ENCODE measurements at places on chromosomes 3 and 15.

DNA sequence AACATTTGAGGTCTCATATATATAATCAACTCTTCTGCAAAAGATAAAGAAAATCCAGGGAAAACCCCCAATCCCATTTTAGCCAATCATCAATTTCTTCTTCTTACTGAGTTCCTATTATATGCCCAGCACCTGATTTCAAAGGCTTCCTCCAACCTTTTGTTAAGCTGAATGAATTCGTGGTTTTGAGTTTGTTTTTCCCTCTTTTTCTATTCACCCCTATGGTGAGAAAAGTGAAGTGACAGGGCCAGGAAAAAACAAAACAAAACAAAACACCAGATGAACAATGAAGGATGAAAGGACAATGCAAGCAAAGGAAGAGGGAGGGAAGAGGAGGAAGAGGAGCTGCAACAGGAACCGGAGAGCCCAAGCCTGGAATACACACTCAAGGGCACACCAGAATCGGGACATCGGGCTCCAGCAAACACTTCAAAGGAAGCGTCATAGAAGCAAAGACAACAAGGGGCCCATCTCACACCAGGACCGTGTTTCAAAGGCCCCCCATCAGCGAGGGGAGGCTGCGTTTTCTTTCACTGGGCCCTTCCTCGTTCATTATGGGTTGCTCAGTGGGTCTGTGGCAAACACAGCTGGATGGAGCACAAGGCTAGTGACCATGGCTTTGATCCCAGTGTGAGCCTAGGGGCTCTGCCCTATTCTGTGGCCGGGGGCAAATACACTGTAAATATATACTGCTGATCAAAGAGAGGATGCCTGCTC is 50.2 kb downstream of the VGLL4 start:
- no peak for DNase-seq

GRCh38 chr3:88744896-88745295 is 362.5 kb upstream of the EPHA3 start:
- no peak for DNase-seq

DNA sequence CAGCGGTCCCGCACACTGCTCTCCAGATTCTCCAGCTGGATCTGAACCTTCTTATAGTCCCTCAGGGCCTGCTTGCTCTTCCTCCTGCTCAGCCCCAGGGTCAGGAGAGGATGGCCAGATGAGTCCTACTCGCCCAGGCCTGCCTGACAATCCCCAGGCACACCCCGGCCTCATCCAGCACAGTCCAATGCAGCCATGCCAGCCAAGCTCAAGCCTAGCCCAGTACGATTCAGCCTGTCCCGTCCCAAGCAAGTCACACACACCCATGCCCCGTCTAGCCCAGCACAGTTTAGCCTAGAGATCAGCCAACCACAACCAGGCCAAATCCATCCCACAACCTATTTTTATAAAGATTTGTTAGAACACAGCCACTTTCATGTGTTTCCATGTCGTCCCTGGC is 16.8 kb downstream of the PLXNB1 start:
- DNase-seq = no peak

- no peak for DNase-seq
Measured at GRCh38 chr3:79211586-79212359, 556.0 kb downstream of the ROBO1 start.

DNA sequence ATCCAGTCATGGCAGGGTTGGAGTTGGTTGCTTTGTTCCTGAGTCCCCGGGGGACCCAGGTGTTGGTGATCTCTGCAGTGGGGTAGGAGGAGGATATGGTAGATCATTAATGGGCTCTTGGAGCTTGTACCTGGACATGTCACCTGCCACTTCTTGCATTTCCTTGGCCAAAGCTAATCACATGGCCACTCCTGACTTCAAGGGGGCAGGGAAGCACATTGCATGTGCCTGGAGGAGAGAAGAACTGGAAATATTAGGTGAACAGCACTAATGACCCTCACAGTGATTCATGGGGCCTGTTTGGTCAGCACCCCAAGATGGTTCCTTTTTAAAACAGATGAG is 87.1 kb upstream of the MYZAP start:
- DNase-seq = no peak

DNA sequence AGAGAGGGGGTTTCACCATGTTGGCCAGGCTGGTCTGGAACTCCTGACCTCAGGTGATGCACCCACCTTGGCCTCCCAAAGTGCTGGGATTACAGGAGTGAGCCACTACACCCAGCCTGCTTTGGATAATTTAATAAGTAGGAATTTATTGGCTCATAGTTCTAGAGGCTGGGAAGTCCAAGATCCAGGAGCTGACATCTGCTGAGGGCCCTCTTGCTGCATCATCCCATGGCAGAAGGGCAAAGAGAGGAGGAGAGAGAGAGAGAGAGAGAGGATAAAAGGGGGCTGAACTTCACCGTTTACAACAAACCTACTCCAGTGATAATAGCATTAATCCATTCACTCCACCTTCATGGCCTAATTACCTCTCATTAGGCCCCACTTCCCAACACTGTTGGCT is 62.0 kb upstream of the HES1 start:
- no peak for DNase-seq

GRCh38 chr15:59814409-59814808 is 125.3 kb upstream of the BNIP2 start:
- DNase-seq = no peak

- no peak for DNase-seq
Measured at GRCh38 chr15:94385441-94385840, 154.1 kb downstream of the MCTP2 start.
